CD4-positive, alpha-beta memory T cell (primary cell): ENCODE measurements at places on chromosomes 6 and 20. TPM values are rescaled to one million over a fixed set of nuclear protein-coding genes. Genes with fewer than 3 reads are reported as not detected.

DNA sequence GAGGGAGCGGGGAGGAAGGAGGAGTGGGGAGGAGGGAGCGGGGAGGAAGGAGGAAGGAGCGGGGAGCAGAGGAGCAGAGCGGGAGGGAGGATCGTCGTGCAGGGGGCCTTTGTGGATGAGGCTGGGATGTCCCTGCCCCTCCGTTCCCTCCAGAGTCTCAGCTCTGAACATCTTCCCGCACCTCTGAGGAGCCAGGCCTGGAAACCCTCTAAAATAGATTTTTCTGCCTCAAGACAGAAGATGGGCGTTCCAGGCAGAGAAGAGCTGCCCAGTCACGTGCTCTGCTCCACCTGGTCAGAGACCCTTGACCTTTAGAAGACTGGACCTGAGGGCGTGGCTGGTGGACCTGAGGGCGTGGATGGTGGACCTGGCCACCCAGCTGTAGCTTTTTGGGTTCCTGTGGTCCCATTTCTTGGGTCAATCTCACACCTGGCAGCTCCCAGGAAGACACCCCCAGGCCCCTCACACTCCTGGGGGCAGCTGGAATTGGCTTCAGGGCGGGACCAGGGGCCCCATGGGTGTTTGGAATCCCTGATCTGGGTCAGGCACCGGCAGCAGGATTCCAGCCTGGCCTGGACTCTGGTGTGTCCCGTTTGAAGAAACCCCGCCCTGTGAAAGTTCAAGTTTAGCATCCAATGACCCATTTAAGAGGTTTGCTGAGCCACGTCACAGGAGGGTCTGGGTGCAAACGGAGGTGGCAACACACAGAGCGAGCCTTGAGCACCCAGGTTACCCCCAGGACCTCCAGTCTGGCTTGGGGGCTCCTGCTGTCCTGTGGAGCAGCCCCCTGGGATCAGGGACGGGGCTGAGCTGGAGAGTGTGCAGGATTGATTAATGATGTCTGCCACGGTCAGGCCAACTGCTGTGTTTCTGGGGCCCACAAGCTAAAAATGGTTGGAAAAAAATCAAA is 96.9 kb upstream of the BHLHE23 start:
- no peaks in the 10 kb centered on the region for H3K36me3 ChIP-seq
- H3K27me3 ChIP-seq: no peaks in the 10 kb centered on the region
- H3K4me1 ChIP-seq: peaks cover 5% of the 10 kb centered on the region
- no peak overlapping the region for H3K27ac ChIP-seq
- DNase-seq: peak; percentile 31

DNA sequence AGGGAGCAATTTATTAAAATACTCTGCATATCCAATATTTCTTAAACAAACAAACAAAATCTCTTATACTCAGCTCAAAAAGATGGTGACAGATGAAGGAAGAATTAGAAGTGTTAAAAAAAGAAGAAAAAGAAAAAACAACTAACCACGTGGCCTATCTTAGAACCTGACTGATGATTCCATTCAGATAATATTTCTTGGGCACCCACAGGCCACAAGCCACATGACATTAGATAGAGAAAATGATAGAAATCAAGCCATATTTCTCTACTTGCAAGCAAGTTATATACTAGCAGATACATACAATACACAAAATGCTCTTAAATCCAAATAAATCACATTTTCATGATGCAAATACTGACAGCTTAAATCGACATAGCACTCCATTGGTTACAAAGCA is 14.5 kb upstream of the RAMACL start:
- no peak for DNase-seq
- H3K27ac ChIP-seq: no peak overlapping the region
- no peaks in the 10 kb centered on the region for H3K27me3 ChIP-seq

DNA sequence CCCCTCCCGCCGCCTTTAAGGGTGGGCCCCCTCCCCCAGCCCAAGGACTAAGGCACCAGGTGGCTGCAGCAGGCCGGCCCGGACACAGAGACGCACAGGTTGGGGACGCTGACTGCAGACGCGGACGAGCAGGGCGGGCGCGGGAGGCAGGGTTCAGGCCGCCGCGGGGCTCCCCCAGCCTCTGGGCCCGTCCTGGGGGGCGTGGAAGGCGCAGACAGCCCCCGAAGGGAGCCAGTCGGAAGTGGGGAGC is 9.3 kb downstream of the DUSP15 start:
- H3K27ac ChIP-seq: no peak overlapping the region
- H3K4me1 ChIP-seq: peaks cover 12% of the 10 kb centered on the region
- peaks cover 29% of the 10 kb centered on the region for H3K27me3 ChIP-seq
- H3K4me3 ChIP-seq: peak overlapping the region; percentile 49

DNA sequence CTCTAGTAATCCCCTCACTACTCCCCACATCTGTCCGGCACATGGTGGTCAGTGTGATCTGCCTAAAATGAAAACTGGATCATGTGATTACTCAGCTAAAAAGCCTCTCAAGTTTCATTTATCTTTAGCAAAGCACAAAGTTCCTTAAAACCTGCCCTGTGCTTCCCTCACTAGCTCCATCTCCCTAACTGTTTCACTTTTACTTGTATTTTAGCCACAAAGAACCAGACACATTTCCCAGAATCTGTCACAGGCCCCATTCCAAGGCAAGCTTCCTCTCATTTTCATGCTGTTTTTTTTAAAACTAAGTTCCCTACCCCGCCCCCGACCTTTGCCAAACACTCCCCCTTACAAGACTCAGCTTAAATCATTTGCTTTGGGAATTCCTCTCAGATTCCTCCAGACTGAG is 8.9 kb upstream of the IGF2R start:
- no peak overlapping the region for H3K27ac ChIP-seq
- H3K36me3 ChIP-seq: no peaks in the 10 kb centered on the region
- no peak for DNase-seq

- no peaks in the 10 kb centered on the region for H3K27me3 ChIP-seq
- no peak for DNase-seq
- no peaks in the 10 kb centered on the region for H3K36me3 ChIP-seq
- no peak overlapping the region for H3K4me3 ChIP-seq
These were observed 69.2 kb upstream of the TBC1D7 start for GRCh38 chr6:13397359-13398068.

DNA sequence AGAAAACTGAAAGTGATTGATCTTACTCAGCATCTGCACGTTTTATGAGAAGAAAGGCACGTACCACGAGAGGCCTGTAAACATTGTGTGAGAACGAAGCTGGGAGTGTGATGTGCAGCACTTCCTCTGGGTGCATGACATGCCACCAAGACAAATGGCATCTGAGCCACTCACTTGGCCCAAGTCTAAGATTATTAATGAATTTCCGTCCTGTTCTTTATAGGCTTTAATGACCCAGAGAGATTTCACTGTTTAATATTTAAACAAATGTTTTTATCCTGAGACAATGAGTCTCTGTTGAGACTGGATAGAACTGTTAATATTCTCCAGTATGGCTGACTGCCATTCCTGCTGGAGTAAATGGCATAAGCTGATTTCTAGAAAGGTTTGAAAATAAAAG is 172.6 kb upstream of the PHACTR1 start:
- H3K4me1 ChIP-seq: no peaks in the 10 kb centered on the region
- no peaks in the 10 kb centered on the region for H3K27me3 ChIP-seq
- no peak for DNase-seq
- no peak overlapping the region for H3K27ac ChIP-seq
- no peak overlapping the region for H3K4me3 ChIP-seq

The SLC17A2 gene
- not detected for total RNA-seq

The SLC17A1 gene
- 0.19 TPM for total RNA-seq
